ENCODE measurements at places on chromosomes 1 and 21.

DNA sequence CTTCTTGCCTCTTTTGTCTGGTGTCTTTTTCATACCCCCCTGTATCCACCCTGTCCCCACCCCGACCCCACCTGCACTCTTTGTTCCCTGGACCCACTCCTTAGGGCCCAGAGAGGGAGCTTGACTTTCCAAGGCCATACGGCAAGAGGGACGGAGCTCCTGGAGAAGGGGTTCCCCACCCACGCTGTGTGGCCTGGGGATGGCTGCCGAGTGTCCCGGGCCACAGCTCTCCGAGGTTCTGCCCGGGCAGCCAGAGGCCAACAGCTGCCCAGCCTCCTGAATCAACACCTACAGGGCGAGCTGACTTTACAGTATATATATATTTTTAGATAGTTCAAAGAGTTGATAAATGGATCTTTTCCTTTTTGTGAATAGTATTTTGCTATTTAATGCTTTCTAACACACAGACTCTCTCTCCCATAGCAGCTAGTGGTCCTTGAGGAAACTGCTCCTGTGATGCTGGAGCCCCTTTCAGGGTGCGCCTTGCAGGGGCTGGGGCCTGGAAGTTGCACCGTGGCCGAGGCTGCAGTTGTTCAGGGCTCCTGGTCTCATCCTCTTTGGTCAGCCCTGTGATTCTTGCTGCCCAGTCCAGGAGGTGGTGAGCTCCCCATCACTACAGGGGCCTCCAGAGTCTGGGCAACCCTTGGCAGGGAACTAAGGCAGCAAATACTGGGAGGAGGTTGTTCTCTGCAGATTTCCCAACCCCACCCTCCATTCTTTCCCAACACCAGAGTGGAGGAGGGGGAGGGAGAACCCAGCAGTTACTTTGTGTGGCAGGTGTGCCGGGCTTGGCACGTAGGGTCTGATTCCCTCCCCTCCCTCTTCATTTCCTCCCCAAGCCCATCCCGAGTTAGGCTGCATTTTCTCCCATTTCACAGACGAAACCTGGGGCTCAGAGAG lies 321.6 kb downstream of the PTPRU start:
- H3K4me1 ChIP-seq = no peaks in the 10 kb centered on the region
- no peak for DNase-seq
- no peak overlapping the region for H3K4me3 ChIP-seq
- H3K27ac ChIP-seq = no peak overlapping the region
- no peaks in the 10 kb centered on the region for H3K36me3 ChIP-seq

GRCh38 chr1:18547460-18547859 lies 66.7 kb downstream of the KLHDC7A start:
- H3K27ac ChIP-seq = no peak overlapping the region
- H3K27me3 ChIP-seq = no peaks in the 10 kb centered on the region
- DNase-seq = no peak
- H3K4me3 ChIP-seq = no peak overlapping the region

DNA sequence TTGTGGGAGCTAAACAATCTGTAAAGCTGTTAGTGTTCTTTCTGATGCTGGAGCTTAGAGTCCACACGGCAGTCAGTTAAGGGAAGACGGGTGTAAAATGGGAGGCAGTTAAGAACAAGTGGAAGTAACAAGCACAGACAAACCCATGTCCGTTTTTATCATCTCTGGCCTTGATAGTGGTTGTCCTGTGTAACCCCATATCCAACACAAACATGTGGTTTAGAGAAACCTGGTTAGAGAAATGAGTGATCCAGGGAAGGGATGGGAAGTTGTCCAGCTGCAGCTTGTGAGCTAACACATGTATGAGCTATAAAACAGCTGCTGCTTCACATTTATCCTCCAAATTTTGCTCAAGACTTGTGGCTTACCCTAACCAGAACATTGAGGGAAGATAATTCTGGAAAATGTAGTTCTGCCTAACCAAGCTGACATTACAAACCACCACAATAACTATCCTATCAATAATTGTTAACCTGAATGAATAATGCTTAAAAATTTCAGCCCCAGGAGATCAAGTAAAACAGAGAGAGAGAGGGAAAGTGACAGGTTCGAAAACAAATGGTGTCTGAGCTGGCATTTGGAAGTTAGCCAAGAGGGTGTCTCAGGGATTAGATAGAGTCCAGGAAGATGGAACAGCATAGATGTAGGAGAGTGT lies 10.6 kb upstream of the C1orf162 start:
- H3K36me3 ChIP-seq = peaks cover 16% of the 10 kb centered on the region
- no peak overlapping the region for H3K27ac ChIP-seq
- no peak overlapping the region for H3K4me3 ChIP-seq
- H3K27me3 ChIP-seq = no peaks in the 10 kb centered on the region

DNA sequence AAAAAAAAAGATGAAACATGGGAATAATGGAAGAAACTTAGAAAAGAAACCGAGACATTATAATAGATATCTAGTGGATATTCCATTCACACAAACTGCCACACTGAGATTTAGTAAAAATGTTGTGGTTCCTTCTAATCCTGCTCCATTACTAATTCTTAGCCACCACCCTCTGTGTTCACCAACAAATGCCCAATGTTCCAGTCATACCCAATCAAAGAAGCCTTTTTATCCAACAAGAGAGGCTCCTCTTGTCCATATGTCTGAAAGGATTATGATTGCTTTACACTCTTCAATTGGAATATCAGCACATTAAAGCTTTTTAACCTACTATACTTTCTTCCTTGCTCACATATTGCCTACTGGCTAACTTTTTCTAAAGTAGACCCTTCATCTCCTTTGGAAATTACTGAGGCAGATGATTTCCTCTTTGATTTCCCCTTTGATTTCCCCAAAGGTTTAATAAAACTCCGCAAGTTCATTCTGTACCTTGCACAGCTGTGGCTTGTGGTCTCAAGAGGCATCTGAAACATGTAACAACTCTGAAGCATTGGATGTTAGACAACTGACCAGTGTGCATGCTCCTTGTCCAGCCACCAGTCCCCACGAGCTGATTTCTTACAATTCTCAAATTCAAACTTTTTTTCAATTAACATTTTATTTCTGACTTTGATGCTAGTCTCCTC lies 305.6 kb upstream of the LYPLAL1 start:
- H3K36me3 ChIP-seq = no peaks in the 10 kb centered on the region
- no peak overlapping the region for H3K4me3 ChIP-seq
- no peak overlapping the region for H3K27ac ChIP-seq

- H3K4me3 ChIP-seq = no peak overlapping the region
- no peak overlapping the region for H3K27ac ChIP-seq
- no peaks in the 10 kb centered on the region for H3K36me3 ChIP-seq
- no peaks in the 10 kb centered on the region for H3K27me3 ChIP-seq
- H3K4me1 ChIP-seq = no peaks in the 10 kb centered on the region
Measured at GRCh38 chr1:44135886-44136285, 5.5 kb downstream of the KLF18 start.

DNA sequence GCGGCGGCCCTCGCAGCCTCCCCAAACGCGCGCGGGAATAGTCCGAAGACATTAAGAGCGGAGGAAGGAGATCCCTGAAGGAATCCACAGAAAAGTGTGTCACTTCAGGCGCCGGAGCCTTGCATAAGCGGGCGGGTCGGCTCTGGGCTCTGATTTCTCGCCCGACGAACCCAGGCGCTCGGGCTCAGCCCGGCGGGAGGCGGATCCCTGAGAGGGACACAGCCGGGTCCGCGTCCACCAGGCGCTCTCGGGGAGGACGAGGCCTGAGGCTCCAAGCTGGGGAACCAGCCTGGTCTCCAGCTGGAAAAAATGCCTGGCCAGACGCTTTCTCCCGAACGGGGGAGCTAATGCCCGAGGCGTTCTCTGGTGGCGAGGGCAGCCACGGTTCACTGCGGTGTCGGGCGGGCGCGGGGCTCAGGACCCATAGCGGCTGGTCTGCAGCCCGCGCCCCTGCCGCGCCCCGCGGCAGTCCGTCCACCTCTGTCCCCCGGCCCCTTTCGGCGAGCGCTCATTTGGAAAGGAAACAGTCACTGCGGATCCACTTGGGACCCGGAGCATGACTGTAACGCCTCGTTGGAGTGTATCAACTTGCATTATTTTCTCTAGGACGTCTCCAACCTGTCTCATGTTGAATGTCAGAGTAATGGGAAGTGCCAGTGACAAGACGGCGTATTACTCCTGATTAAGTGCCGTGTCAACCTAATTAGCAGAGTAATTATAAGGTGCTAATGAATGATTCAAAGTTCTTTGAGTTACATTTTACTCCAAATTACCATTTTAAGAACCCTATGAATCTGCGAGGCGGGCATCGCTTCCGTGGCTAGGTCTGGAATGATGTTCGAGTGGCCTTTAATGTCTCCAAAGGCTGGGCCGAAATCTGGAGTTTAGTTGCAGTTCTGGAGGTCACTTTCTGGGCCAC lies 1.6 kb upstream of the BARHL2 start:
- H3K36me3 ChIP-seq = no peaks in the 10 kb centered on the region
- H3K27ac ChIP-seq = no peak overlapping the region
- peaks cover 14% of the 10 kb centered on the region for H3K27me3 ChIP-seq
- DNase-seq = no peak
- peak overlapping the region; percentile 33 for H3K4me3 ChIP-seq
- H3K4me1 ChIP-seq = no peaks in the 10 kb centered on the region

DNA sequence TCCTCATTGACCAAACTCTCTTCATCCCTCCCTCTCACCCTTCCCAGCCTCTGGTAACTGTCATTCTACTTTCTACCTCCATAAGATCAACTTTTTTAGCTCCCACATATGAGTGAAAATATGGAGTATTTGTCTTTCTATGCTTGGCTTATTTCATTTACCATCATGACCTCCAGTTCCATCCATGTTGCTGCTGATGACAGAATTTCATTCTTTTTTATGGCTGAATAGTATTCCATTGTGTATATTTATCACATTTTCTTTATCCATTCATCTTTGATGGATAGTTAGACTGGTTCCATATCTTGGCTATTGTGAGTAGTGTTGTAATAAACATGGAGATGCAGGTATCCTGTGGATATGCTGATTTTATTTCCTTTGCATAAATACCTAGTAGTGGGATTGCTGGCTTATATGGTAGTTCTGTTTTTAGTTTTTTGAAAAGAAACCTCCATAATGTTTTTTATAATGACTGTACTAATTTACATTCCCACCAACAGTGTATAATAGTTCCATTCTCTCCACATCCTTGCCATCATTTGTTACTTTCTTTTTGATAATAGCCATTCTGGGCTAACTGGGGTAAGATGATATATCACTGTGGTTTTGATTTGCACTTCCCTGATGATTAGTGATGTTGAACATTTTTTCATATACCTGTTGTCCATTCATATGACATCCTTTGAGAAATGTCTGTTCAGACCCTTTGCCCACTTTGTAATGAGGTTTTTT lies 35.7 kb downstream of the IARS2 start:
- H3K4me1 ChIP-seq = no peaks in the 10 kb centered on the region
- DNase-seq = no peak
- no peak overlapping the region for H3K4me3 ChIP-seq
- H3K36me3 ChIP-seq = peaks cover 26% of the 10 kb centered on the region

DNA sequence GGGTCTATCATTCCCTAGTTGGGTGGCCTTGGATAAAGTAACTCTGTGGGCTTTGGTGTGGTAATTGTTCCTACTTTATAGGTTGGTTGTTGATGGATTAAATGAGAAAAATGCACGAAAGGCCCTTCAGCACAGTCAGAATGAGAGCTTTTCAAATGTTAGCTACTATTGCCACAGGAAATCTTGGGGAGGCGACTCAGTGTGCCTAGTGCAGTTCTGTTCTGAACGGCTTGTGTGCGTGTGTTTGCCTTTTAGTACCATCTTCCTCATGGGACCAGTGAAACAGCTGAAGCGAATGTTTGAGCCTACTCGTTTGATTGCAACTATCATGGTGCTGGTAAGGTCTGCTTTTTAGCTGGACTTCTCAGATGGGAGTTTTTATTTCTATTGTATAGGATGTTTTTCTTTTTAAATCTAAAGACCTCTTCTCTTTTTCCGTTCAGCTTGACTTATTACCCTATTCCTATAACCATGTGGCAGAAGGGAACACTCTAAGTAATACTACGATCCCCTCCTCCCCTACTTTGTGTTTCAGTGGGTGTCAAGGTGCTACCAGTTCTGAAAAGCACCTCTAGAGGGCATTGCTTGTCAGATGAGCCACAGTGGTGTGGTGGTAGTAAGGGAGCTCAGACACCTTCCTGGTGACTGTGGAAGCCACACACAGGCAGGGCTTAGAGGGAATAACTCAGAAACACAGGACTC lies 9.2 kb downstream of the SFT2D2 start:
- no peak for DNase-seq
- peaks cover 7% of the 10 kb centered on the region for H3K4me1 ChIP-seq
- H3K36me3 ChIP-seq = peaks cover 37% of the 10 kb centered on the region
- H3K27me3 ChIP-seq = no peaks in the 10 kb centered on the region
- no peak overlapping the region for H3K27ac ChIP-seq

- no peaks in the 10 kb centered on the region for H3K4me1 ChIP-seq
- H3K27me3 ChIP-seq = no peaks in the 10 kb centered on the region
- H3K27ac ChIP-seq = no peak overlapping the region
- no peak for DNase-seq
- no peak overlapping the region for H3K4me3 ChIP-seq
- H3K36me3 ChIP-seq = no peaks in the 10 kb centered on the region
Measured at GRCh38 chr1:40306296-40306695, 10.8 kb downstream of the COL9A2 start.

- H3K36me3 ChIP-seq = no peaks in the 10 kb centered on the region
- DNase-seq = no peak
- no peak overlapping the region for H3K4me3 ChIP-seq
- no peaks in the 10 kb centered on the region for H3K4me1 ChIP-seq
- no peak overlapping the region for H3K27ac ChIP-seq
Measured at GRCh38 chr1:183227422-183228346, 41.6 kb downstream of the LAMC2 start.

GRCh38 chr1:6891781-6892579 lies 106.7 kb downstream of the CAMTA1 start:
- no peaks in the 10 kb centered on the region for H3K36me3 ChIP-seq
- no peak overlapping the region for H3K27ac ChIP-seq
- no peak overlapping the region for H3K4me3 ChIP-seq
- no peaks in the 10 kb centered on the region for H3K27me3 ChIP-seq

DNA sequence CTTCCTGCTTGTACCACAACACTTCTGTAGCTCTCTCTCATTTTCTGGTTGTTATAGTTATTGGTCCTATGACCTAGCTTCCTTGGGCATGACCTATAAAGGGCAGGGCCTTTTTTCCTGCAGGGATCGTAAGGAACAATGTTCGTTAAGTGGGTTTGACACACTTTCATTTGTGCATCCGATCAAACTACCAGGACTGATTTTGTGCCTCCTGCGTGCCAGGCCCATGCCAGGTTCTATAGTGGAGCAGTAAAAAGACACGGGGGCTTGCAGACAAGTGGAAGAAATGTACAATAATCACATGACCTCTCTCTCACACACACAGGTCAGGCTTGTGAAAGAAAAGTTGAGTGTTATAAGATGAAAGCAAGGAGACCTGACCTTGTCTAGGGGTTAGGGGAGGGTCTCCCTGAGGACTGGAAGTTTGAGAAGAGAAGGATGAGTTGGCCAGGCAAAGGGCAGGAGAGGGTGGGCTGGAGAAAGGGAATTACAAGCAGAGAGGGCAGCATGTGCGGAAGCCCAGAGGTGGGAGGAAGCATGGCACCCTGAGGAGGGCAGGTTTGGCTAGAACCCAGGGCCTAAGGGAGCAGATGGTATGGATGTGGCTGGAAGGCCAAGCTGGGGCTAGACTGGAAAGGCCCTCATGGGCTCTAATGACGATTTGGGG lies 145.4 kb downstream of the GRIK3 start:
- H3K36me3 ChIP-seq = no peaks in the 10 kb centered on the region
- no peaks in the 10 kb centered on the region for H3K27me3 ChIP-seq
- no peak for DNase-seq
- no peak overlapping the region for H3K4me3 ChIP-seq
- no peaks in the 10 kb centered on the region for H3K4me1 ChIP-seq
- H3K27ac ChIP-seq = no peak overlapping the region

- H3K4me1 ChIP-seq = no peaks in the 10 kb centered on the region
- H3K4me3 ChIP-seq = no peak overlapping the region
- no peaks in the 10 kb centered on the region for H3K36me3 ChIP-seq
- H3K27me3 ChIP-seq = no peaks in the 10 kb centered on the region
Measured at GRCh38 chr1:119404736-119405135, 10.2 kb upstream of the HSD3B2 start.
